ENCODE measurements at places on chromosomes 1 and 21. TPM values are rescaled to one million over a fixed set of nuclear protein-coding genes. Genes with fewer than 3 reads are reported as not detected.

OPRD1 gene
- total RNA-seq: not detected

TBX15 gene
- total RNA-seq: 0.51 TPM

LHX8 gene
- not detected for total RNA-seq

OR14K1 gene
- total RNA-seq: not detected

GRCh38 chr1:184860535-184860934 lies 105.9 kb upstream of the EDEM3 start:
- DNase-seq: no peak

GRCh38 chr1:162029157-162029556 lies 5.5 kb upstream of the OLFML2B start:
- DNase-seq: peak; percentile 33

DNA sequence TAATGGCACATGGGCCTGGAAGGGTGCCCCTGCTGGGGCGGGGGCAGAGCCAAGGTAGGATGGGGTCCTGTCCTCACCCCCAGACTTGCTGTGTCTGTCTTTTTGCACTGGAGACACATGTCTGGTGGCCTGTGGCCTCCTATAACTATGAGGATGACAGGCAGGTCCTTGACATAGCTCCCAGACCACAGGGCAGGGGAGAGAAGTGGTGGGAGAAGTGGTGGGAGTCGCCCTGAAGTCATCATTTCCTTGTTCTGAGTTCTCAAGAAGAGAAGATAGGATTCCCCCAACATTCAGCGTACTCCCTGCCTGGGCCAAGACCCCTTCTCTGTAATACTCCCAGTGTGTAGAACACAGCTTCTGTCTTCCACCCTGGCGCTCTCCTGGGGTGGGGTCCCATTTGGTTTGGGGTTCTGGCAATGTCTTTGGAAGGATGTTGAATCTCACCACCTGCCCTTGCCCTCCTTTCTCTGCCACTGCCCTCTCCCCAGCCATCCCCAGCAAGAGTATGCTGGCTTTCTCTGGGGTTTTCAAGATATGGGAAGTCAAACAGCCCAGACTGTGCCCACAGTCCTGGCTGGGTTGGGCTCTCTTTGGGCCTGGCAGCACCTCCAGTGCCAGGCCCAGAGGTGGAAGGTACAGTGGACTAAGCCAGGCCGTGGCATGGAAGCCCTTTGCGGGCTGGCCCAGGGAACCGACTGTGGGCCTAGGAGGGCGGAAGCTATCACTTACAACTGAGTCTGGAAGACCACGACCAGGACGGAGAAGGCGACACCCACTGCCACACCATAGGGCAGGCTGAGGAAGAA lies 19.4 kb downstream of the SLC26A9 start:
- DNase-seq: no peak

GRCh38 chr1:183011859-183012258 lies 11.4 kb upstream of the LAMC1 start:
- DNase-seq: no peak

DNA sequence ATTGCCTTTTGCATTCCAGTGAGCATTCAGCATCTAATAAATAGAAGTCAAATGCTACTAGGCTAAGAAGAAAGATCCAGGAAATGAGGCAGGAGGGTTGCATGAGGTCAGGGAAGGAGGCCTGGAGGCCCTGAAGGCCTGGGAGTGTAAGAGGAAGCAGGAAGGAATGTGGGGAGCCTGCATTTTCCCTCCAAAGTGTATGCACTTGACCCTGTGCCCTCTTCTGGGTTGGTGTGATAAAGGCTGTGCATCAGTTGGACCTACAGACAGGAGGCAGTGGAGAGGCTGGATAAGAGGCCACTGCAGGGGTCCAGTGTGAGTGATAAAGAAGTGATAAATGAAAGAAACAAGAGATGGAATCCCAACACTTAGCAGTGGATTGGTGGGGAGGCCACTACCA lies 20.4 kb downstream of the KIAA1614 start:
- no peak for DNase-seq

- DNase-seq: no peak
Measured at GRCh38 chr1:155326020-155326526, 5.4 kb downstream of the RUSC1 start.

GRCh38 chr1:37171691-37172090 lies 137.4 kb upstream of the GRIK3 start:
- DNase-seq: no peak

GRCh38 chr1:38712046-38712445 lies 147.5 kb downstream of the RRAGC start:
- DNase-seq: no peak

DNA sequence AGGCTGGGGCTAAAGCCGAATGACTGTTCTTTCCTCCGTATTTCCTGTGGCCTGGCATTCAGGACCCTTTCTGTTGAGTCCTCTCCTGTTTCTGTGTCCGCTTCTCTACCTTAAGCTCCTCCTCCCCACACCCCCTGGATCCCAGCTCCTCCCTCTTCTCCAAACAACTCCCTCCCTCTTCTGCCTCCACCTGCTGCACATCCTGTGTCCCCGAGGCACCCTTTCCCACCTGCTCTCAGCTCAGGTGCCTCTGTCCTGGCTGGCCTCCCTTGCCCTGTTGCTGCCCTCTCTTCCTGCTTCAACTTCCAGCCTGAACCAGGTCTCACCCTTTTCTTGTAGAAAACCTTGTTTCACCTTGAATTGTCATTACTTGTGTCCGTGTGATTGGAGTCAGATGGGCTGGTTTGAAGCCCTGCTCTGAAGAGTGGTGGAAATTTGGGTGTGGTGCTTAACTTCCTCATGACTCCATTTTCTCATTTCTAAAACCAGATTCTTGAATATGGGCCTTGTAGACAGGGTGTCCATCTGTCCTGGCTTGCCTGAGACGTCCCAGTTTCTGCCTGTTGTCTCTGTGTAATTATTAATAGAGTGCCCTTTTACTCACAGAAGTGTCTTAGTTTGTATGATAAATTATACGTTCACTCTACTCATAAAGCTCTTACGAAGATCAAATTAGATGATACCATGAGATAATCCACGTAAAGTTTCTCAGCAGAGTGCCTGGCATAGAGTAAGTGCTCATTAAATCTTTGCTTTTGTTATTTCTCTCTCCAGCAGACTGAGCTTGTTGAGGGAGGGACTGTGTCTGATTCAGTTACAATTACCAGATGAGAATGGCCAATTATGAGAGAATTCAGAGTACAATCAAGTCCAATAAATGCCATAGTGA lies 58.9 kb upstream of the TRABD2B start:
- no peak for DNase-seq

DNA sequence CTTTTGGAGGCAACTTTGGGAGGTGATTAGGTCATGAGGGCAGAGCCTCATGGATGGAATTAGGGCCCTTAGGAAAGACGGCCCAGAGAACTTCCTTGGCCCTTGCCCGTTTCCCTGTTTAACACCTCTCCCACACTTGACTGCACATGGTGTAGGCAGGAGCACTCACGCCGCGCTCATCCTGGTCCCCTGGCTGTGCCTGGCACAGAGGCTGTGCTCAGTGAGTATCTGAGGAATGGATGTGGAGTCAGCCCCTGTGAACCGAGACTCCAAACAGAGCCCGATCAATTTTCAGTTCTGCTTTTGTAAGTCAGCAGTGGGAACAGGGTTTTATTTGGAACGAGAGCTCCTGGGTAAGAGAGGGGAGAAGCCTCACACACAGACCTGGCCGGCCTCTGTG lies 29.8 kb upstream of the ETV3 start:
- no peak for DNase-seq

GRCh38 chr1:43414634-43415223 lies 25.0 kb downstream of the SZT2 start:
- peak; percentile 75 for DNase-seq
